ENCODE measurements at places on chromosomes 13 and 19.

DNA sequence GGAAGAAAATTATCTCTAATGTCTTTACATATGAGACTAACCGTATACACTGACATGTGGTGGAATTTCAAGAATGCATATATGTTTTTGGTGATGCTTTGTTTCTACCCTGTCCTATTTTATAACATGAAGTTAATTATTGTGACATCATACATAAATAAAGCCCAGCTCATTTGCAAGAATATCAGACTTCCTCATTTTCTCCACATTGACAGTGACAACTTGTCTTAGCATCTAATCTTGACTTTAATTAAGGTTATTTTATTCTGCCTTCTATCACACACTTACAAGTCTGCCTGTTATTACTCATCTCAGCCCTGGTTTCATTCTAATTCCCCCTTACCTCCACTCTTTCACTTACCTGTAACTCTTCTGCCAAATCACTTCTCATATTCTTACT is 140.6 kb upstream of the STARD13 start:
- DNase-seq = no peak

DNA sequence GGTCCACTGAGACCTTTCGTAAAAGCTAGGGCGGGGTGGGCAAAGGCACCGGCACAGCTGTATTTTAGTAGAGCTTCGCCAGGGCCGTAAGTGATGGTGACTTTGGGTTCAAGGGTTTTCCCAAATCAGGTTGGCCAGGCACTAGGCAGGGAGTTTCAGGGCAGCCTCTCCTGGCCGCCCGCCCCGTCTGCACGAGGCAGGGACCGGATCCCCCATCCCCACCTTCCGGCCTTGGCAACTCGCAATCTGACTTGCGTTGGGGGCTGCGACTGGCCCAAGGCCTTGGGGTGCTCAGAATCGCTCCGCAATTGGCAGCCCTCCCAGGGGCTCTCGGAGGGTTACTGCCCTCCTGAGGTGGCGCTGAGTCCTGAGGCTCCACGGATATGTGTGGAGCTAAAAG is 4.1 kb upstream of the ZIC5 start:
- no peak for DNase-seq

- no peak for DNase-seq
Observed at GRCh38 chr19:43780706-43781525, at the start of gene KCNN4. Gene KCNN4 (minus strand): TSS chr19:43780973. CDS start chr19:43780861, 112 bp downstream.

GRCh38 chr13:39374741-39375189 is 228.2 kb downstream of the LHFPL6 start:
- DNase-seq = no peak

GRCh38 chr19:18290302-18291018 is 9.0 kb upstream of the JUND start:
- no peak for DNase-seq

- DNase-seq = no peak
Observed at GRCh38 chr13:37889102-37889501, 19.5 kb upstream of the TRPC4 start.
